Hematopoietic multipotent progenitor cell treated with erythropoietin and hydrocortisone succinate and interleukin-3 and kit ligand, for 17 days (in vitro differentiated cells): ENCODE measurements at places on chromosomes 3 and 15.

- DNase-seq = no peak
Measured at GRCh38 chr3:122989856-122990575, 37.5 kb downstream of the SEMA5B start.

- DNase-seq = no peak
Measured at GRCh38 chr3:136954980-136955780, 2.6 kb upstream of the IL20RB start.

- DNase-seq = no peak
Measured at GRCh38 chr15:91872356-91873137, 19.0 kb downstream of the SLCO3A1 start.

GRCh38 chr3:190701096-190701532 is 161.4 kb downstream of the GMNC start:
- DNase-seq = no peak

GRCh38 chr3:116200956-116201690 is 244.2 kb downstream of the LSAMP start:
- DNase-seq = no peak

GRCh38 chr3:153901152-153901551 is 220.0 kb upstream of the ARHGEF26 start:
- no peak for DNase-seq

DNA sequence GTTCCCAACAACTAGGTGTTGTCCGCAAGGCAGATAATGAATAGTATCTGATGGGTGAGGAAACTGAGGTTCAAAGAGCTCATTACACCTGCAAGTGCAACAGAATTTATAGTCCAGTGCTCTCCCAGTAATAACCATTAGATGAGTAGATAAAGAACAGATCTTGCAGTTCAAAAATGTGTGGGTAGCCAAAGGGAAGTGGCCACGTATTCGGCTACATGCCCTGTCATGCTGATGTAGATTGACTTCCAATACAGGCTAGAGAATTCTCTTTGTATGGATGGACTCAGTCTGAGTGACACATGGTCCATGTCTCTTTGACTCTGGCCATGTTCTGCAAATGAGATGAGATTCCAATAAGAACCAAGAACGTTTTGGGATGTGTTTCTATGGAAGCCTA is 187.9 kb upstream of the LPP start:
- DNase-seq = no peak

GRCh38 chr3:15958692-15959433 is 161.1 kb upstream of the ANKRD28 start:
- DNase-seq = no peak

- no peak for DNase-seq
Measured at GRCh38 chr3:133924041-133924440, 28.4 kb upstream of the RAB6B start.

- DNase-seq = peak; percentile 41
Measured at GRCh38 chr15:75163150-75163564, 38.5 kb upstream of the C15orf39 start.

- no peak for DNase-seq
Measured at GRCh38 chr15:85473455-85473854, 93.1 kb downstream of the AKAP13 start.

DNA sequence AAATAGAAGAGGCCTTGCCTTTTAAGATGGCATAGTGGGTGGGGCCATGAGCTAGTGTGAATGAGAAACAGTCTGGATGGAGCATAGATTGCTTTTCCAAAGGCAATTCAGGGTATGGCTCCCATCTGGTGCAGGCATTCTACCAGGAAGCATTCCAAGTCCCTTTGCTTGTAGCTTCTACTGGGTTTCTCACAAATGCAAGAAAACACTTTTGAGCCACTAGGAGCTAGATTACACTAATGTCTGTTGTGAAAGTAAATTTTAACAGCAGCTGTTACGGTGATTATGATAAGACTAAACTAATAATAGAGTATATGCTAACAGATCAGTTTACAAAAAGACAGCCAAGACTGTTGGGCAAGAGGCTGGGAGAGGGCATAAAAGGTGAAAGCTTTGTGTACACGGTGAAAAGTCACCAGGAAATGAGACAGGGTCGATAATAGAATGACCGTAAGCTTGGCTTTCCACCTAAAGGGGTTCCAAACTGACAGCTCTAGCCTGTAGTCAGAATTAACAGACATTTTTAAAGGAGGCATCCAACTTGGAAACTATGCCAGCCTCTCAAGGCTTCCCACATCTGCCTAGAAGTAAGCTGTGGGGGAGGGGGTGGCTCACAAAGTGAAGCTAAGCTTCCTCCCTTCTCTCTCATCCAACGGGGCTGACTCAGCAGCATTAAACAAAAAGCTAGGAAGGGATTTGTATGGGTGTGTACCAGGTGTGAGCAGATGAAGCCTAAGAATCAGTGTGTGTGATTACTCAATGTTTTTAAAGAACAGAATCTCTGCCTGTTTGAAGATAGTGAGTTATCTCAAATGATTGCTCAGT is 61.1 kb upstream of the GPD1L start:
- peak; percentile 2 for DNase-seq

GRCh38 chr15:68335251-68335650 is 57.7 kb downstream of the FEM1B start:
- DNase-seq = no peak

GRCh38 chr3:37849146-37849923 is 12.3 kb upstream of the CTDSPL start:
- no peak for DNase-seq

GRCh38 chr15:39250460-39251186 is 330.3 kb upstream of the THBS1 start:
- DNase-seq = no peak

GRCh38 chr3:153624310-153625030 is 462.4 kb downstream of the RAP2B start:
- DNase-seq = no peak

DNA sequence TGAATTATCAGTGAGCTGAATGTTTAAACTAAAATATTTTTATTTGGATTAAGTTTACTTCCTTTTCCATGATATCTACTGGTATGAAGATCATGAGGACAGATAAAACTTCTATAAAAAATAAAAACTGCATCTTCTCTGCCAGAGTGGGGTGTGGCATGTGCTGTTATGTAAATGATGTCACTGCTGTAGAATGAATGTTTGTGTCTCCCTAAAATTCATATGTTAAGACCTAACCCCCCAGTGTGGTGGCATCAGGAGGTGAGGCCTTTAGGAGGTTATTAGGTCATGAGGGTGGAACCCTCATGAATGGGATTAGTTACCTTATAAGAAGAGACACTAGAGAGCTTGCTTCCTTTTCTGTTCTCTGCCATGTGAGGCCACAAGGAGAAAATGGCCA is 178.7 kb upstream of the DPH6 start:
- no peak for DNase-seq

DNA sequence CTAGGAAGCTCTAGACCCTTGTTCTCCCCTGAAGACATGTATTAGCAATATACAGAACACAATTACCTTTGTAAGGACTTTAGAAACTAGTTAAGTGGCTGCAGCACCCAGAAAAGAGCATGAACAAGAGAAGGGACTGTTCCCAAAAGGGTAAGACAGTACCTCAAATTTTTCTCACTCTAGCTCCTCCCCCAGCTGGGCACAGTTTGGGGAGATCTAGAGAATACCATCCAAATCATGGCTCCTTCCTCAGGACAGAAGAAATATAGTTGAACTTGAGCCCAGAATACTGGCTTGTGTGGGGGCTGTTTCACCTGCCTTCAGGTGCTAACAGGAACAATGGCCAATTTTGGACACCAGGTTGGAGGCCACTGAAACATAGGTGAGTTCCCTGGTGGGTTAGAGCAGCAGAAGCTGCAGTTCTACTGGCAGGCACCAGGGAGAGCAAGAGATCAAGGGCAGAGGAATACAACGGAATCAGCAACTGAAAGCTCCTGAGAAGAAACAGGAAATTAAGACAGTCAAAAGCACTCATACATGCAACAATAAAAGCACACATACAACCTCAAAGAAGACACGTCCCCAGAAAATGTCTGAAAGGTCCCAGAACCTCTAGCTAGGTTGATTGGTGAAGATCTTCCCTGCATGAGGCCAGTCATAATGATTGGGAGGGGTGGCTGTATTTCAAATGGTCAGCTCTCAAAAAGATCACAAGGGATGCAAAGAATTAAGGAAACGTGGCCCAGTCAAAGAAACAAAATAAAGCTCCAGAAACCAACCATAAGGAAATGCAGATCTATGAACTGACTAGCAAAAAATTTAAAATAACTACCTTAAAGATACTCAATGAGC is 104.9 kb upstream of the ASB14 start:
- DNase-seq = peak; percentile 42

- DNase-seq = no peak
Measured at GRCh38 chr3:65714134-65714533, 324.6 kb downstream of the MAGI1 start.

DNA sequence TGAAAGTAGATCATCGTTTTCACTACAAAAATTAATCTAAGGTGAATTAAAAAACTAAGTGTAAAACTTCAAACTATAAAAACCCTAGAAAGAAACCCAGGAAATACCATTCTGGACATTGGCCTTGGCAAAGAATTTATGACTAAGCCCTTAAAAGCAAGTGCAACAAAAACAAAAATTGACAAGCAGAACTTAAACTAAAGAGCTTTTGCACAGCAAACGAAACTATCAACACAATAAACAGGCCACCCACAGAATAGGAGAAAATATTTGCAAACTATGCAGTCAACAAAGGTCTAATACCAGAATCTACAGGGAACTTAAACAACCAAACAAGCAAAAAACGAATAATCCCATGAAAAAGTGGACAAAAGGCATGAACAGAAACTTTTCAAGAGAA is 302.0 kb downstream of the CHST2 start:
- no peak for DNase-seq

DNA sequence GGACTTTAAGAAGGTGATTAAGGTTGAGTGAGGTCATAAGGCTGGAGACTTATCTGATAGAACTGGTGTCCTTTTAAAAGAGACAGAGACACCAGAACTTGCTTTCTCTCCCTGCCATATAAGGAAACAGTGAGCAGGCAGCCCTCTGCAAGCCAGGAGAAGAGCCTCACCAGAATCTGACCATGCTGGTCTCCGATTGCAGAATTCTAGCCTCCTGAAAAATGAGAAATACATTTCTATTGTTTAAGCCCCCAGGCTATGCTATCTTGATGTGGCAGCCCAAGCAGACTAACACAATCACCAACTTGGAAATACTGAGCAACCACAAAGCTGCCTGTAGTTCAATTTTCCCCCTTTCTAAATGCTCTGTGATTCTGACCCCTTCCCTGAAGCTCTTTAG is 161.4 kb upstream of the RARB start:
- DNase-seq = no peak

DNA sequence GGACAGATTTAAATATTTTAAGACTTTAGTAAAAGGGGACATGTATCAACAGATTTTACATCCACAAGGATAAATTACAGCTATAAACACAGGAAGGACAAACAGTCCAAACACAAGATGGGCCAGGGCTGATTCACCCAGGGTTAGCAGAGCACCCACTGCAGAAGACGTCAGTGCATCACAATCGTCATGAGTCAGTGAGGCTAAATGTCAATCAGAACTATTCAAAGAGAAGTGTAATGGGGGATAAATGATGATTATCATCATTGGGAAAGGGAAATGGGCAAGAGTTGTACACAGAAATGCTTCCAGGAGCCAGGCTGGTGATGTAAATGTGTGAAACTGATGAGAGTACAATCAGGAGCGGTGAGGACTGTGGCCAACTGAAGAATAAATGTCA is 226.8 kb downstream of the PLCL2 start:
- DNase-seq = no peak

DNA sequence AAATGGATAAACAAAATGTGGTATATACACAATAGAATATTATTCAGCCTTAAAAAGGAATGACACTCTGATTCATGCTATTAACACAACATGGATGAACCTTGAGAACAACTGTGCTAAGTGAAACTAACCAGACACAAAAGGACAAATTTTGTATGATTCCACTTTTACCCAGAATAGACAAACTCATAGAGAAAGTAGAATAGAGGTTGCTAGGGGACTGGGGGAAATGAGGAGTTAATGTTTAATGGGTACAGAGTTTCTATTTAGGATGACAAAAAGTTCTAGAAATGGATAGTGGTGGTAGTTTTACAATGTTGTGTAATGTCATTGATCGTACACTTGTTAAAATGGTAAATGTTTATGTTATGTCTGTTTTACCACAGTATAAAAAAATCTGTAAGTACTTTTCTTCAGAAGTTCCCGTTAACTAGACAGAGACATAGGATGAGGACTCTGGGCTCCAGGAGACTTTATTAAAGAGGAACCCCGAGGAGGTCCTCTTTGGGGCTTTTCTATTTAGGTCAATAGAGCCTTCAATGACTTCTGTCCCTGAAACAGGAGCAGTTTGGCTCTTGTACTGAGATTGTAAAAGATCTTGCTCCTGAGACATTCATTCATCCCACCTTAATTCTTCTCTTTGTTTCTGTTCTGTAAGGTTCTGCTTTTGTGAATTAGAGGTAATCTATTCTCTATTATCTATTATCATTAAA is 24.5 kb downstream of the ABHD6 start:
- no peak for DNase-seq

DNA sequence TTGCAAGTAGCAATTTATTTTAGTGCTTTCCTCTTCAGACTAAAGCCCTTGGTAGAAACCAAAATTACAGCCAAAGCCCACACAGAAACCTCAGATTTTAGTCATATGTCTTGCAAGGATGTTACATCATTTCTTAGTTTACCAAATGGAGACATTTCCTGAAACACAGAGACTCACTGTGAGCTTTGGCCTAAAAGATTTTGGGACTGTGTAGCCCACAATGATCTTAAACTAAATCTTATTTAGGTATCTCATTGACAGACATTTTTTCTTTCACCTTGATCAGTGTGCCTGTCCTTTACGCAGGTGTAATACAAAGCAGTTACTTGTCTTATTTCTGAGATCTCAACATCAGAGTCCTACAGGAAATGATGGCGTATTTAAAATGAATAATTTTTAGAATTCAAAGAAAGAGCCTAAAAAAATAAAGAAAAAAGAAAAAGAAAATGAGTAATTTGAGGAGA is 27.8 kb upstream of the AP4E1 start:
- DNase-seq = no peak

DNA sequence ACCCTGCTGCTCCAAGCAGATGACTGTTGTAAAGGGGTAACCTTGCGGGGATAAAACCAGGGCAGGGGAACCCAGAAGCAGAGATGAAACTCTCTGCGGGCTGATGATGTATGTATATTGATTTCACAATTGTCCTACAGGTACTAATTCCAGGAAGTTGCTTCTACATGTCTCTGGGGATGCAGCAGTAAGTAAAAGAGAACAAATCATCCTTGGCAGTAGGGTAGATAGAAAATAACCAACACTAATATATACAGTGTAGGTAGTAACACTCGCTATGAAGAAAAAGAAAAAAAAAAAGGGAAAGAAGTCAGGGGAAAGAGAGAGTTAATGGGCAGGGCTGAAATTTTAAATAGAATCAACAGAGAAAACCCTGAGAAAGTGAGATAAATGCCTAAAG is 50.2 kb downstream of the EPHA3 start:
- no peak for DNase-seq

- DNase-seq = no peak
Measured at GRCh38 chr15:64842986-64843561, 1.4 kb downstream of the PLEKHO2 start.

- DNase-seq = no peak
Measured at GRCh38 chr15:51754267-51754666, 2.9 kb downstream of the TMOD2 start.
